ENCODE measurements at places on chromosomes 1 and 21. TPM values are rescaled to one million over a fixed set of nuclear protein-coding genes. Genes with fewer than 3 reads are reported as not detected.
A peak's percentile ranks its signal among the peaks of the same experiment; 100 is the strongest.

DNA sequence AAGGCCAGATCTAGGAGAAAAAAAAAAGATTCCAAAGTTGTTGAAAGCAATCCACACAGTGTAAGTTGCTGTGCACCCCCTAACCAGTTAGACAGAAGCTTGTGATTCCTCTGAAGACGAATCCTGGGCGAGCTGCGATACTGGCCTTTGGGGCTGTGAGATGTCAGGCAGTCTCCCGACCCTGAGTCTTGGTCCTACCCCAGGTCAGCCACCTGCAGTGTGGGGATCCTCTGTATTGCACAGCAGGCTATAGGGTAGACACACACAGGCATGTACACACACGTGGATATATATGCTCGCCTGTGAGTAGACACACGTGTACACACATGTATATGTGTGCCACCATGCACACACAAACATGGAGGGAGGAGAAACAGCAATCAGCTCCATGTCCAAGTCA is 12.9 kb downstream of the ACTRT2 start:
- no peaks in the 10 kb centered on the region for H3K27me3 ChIP-seq
- DNase-seq, result no peak
- no peak overlapping the region for H3K4me3 ChIP-seq
- no peaks in the 10 kb centered on the region for H3K36me3 ChIP-seq
- H3K27ac ChIP-seq, result no peak overlapping the region
- no peaks in the 10 kb centered on the region for H3K4me1 ChIP-seq

- DNase-seq, result peak; percentile 62
- no peaks in the 10 kb centered on the region for H3K27me3 ChIP-seq
- H3K4me1 ChIP-seq, result peaks cover 46% of the 10 kb centered on the region
- H3K36me3 ChIP-seq, result no peaks in the 10 kb centered on the region
- no peak overlapping the region for H3K27ac ChIP-seq
Observed at GRCh38 chr1:235902677-235903542, 36.2 kb upstream of the LYST start.

DNA sequence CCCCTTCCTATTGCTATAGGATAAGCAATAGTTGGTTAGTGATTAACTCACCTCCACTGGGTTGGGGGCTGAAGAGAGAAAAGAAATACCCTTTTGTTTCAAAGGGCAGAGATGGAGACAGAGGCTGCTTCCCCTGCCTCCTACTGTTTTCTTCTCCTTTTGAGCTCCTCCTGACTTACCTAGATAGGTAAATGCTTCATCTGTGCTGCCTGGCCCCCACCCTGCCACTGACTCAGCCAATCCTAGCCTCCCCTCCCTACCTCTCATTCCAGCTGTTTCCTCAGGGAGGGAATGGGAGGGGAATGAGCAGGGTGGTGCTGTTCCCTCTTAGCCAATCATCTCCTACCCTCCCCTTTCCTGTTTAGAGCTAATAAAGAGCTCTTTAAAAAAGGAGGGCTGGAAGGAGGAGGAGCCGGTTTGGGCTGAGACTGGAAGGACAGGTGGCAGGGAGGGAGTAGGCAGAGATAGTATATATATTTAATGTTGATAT is at the start of gene C1orf116:
Gene C1orf116, minus strand, starts transcription at position 229 of the 490 bp plus-strand sequence. CDS start 5,158 bp downstream, outside the sequence.
- no peak within 1 kb of the TSS for H3K4me3 ChIP-seq
- H3K27me3 ChIP-seq, result peaks cover 4% of the 10 kb centered on the region
- H3K4me1 ChIP-seq, result no peaks in the 10 kb centered on the region
- no peaks in the 10 kb centered on the region for H3K36me3 ChIP-seq
- H3K27ac ChIP-seq, result no peak within 1 kb of the TSS

DNA sequence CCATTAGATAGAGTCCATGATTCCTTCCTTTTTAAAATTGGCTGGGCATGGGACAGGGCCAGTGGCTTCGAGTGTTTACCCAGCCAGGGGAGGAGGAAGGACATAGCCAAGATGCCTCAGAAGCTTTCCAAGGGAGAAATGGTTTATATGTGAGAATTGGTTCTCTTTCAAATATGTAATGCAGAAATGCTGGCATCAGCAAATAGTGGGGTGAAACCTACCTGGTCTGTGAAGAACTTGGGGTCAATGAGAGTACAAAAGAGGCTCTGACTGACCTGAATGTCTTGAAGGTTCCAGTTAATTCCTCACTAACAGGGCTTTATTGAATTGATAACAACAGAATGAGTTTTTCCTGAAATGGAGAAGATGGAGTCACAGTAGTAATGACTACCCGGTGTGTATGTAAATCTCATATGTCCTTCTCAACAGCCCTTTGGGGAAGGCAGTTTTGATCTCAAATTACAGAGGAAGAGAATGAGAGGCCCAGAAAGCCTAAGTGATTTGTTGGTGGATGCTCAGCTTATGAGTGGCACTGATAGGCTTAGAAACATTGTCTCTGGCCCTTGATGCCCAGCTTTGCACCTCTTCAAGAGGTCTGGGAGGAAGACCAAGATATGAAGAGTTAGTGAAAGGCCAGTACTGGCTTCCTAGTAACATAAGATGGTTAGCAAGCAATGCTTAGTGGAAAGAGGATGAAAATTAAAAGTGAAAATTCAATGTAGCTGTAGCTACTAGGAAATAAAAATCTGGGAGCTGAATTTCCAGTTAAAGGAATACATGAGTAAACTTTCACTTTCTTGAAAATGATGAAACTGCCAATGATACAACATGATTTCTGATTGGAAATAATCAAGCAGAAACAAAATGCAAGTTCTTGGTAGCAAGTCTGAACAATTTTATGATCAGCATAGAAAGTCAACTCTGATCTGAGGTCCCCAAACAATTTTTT is 2.7 kb downstream of the ATF3 start:
- peaks cover 49% of the 10 kb centered on the region for H3K27me3 ChIP-seq
- peak overlapping the region; percentile 94 for H3K4me3 ChIP-seq
- H3K27ac ChIP-seq, result no peak overlapping the region
- peaks cover 49% of the 10 kb centered on the region for H3K4me1 ChIP-seq
- H3K36me3 ChIP-seq, result no peaks in the 10 kb centered on the region

DNA sequence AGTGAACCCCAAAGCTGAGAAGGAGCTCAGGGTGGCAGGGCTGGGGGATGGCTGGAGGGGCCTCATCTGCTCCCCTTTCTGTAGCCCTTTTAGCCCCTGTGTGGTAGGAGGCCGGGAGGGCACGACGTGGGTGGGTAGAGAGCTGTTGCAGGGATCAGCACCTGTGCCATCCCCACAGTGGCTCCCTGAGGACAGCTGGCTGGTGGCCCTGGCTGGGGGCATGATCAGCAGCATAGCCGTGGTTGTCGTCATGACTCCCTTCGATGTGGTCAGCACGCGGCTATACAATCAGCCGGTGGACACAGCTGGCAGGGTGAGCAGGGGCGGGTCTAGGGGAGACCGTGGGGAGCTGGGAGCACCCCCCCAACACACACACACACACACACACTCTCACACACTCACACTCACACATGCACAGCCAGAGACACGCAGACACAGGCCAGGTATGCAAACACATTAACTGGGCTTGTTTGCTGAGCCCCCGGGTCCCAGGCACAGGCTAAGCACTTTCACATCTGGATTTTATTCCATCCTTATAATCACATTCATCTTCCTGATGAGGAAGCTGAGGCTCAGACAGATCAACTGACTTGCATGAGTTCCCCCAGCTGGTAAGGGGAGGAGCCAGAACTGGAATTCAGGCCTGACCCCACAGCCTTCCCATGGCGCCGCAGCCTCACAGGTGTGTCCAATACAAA is 2.5 kb downstream of the SLC25A34 start:
- no peak overlapping the region for H3K4me3 ChIP-seq
- no peak overlapping the region for H3K27ac ChIP-seq
- no peak for DNase-seq
- H3K27me3 ChIP-seq, result no peaks in the 10 kb centered on the region
- peaks cover 15% of the 10 kb centered on the region for H3K36me3 ChIP-seq

The LRRC71 gene
- polyA plus RNA-seq, result not detected

DNA sequence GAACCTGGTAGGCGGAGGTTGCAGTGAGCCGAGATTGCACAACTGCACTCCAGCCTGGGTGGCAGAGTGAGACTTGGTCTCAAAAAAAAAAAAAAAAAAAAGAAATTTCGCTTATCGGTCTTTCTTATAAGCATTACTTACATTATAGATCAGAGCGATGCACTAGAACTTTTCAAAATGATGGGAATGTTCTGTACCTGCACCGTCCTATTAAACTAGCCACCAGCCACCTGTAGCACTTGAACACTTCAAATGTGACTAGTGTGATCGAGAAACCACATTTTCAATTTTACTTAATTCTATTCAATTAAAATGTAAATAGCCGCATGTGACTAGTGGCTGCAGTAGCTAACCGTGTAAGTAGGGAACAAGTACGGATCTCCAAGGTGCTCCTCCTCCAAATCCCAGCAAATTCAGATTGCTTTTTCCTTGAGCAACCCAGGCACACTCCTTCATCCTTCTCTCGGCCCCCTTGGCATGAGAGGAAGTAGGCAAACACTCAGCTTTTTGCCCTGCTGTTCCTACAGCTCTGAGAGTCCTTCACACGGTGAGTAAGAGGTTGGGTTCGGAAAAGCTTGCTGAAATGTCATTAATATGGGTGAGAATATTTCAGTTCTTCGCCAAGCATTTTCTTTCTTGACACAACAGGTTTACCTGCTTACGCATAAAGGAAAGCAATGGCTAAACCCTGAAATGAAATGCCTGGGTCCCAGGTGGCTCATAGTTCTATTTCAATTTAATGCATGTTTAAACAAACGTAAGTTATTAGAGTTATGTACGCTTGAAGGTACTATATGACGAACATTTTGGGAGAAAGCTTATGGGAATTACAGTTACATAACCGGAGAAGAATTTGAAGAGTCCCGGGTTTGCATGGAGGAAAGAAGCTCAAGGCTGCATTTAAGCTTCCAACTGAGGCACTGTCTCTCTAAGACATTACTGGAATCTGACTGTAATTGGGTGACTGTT is 69.5 kb upstream of the HUNK start:
- no peaks in the 10 kb centered on the region for H3K4me1 ChIP-seq
- no peak overlapping the region for H3K4me3 ChIP-seq
- no peaks in the 10 kb centered on the region for H3K36me3 ChIP-seq
- H3K27ac ChIP-seq, result no peak overlapping the region
- no peaks in the 10 kb centered on the region for H3K27me3 ChIP-seq
- no peak for DNase-seq

DNA sequence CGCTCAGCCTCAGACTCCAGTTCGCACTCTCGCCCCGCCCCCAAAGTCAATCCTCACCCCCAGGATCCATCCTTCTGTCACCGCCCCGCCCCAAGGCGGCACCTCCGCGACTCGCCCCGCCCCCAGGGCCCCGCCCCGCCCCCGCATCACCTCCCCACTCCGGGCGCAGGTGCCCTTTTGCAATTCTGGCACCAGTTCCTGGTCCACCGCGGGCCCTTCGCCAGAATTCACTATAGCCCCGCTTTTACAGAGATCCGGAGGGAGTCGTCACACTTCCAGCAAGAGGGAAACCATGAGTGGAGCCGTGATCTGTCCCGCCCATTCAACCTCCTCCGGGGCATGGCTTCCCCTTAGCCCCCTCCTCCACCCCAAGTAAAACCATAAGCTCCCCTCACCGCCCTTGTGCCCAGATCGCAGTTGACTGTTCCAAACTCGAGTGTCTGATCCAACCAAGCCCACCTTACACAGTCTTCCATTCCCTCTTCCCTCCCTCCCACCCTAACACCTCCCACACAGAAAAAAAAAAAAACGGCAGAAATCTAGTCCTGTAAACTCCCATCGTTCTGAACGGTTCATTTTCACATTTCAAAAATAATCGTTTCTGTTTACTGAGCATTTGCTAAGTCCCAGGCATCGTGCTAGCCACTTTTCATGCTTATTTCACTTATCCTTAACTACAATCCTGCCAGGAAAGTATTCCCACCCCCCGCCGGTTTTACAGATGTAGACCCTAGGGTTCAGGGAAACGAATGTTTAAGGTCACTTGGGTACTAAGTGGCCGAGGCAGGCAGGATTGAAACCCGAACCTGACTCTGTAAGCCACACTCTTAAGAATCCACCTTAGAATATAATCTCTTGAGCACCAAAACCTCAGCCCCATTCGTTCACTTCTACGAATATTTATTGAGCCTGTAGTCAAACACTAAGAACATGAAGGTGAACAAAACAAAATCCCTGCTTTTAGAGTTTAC is 1.3 kb upstream of the DNAJC16 start:
- no peaks in the 10 kb centered on the region for H3K27me3 ChIP-seq
- DNase-seq, result no peak
- no peaks in the 10 kb centered on the region for H3K36me3 ChIP-seq
- peak overlapping the region; percentile 60 for H3K4me3 ChIP-seq
- peaks cover 37% of the 10 kb centered on the region for H3K4me1 ChIP-seq
- peak overlapping the region; percentile 88 for H3K27ac ChIP-seq

DNA sequence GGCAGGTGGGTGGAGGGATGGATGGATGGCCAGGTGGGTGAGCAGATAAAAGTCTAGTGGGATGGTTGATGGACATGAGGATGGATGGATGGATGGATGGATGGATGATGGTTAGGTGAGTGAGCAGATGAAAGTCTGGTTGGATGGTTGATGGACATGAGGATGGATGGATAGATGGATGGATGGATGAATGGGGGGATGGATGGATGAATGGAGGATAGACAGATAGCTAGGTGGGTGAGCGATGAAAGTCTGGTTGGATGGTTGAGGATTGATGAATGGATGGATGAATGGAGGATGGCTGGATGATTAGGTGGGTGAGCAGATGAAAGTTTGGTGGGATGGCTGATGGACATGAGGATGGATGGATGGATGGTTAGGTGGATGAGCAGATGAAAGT is 9.0 kb upstream of the ARHGEF19 start:
- no peak overlapping the region for H3K4me3 ChIP-seq
- H3K4me1 ChIP-seq, result peaks cover 9% of the 10 kb centered on the region
- H3K36me3 ChIP-seq, result no peaks in the 10 kb centered on the region
- no peaks in the 10 kb centered on the region for H3K27me3 ChIP-seq
- H3K27ac ChIP-seq, result no peak overlapping the region
- DNase-seq, result no peak

DNA sequence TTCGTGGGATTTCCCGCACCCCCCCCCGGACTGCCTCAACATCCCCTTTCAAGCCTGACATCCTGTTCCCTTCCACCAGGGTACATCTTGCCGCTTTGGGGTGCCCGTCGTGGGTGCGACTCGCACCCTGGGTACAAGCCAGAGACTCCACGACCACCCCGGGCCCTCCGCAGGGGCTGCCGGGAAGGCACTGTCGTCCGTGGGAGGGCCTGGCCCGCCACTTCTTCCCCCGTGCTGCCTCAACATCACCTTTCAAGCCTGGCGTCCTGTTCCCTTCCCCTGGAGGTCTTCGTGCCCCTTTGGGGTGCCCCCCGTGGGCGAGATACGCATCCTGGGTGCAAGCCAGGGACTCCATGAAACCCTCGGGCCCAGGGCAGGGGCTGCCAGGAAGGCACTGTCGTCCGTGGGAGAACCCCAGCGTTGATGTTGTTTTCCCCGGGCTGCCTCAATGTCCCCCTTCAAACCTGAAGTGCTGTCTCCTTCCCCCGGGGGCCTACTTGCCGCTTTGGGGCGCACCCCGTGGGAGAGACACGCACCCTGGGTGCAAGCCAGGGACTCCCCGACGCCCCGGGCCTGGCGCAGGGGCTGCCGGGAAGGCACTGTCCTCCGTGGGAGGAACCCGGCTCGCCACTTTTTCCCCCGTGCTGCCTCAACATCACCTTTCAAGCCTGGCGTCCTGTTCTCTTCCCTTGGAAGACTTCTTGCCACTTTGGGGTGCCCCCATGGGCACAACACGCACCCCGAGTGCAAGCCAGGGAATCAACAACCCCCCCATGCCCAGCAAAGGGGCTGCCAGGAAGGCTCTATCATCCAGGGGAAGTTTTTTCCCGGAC is 138.6 kb downstream of the LIPI start:
- H3K36me3 ChIP-seq, result no peaks in the 10 kb centered on the region
- H3K27ac ChIP-seq, result no peak overlapping the region
- no peak overlapping the region for H3K4me3 ChIP-seq
- DNase-seq, result no peak
- H3K27me3 ChIP-seq, result no peaks in the 10 kb centered on the region

Data from CD14-positive monocyte (primary cell).